ENCODE measurements at places on chromosomes 16 and 17.
A peak's percentile ranks its signal among the peaks of the same experiment; 100 is the strongest.

DNA sequence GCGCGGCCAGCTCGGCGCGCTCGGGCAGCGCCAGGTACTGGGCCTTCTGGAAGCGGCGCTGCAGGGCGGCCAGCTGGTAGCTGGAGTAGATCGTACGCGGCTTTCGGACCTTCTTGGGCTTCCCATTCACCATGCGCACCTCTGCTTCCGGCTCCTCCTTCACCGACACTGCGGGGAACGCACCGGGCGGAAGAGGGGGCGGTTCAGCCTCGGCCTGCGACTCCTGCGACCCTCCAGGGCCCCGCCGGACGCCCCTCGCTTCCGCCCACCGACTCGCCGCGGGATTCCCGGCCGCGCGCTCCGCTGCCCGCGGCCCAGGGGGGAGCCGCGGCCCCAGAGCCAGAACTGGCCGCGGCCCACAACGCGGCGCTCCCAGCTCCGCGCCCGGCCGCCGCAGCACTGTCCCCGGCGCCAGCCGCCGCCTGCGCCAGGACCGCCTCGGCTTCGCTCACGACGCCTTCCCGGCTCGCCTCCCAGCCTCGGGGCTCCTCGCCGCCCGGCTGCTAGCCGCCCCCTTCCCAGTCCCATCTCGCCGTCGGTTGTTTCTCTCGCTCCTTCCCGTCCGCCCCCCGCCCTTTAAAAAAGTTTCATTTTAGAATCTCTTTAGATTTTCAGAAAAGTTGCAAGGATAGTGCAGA lies 1.5 kb downstream of the DLX3 start:
- DNase-seq, result no peak

GRCh38 chr16:77684181-77684526 lies 38.2 kb upstream of the NUDT7 start:
- DNase-seq, result no peak

- DNase-seq, result peak; percentile 82
Observed at GRCh38 chr17:81926451-81927151, 934 bp downstream of the MAFG start.

- DNase-seq, result no peak
Observed at GRCh38 chr17:17718251-17718650, 37.0 kb downstream of the RAI1 start.

DNA sequence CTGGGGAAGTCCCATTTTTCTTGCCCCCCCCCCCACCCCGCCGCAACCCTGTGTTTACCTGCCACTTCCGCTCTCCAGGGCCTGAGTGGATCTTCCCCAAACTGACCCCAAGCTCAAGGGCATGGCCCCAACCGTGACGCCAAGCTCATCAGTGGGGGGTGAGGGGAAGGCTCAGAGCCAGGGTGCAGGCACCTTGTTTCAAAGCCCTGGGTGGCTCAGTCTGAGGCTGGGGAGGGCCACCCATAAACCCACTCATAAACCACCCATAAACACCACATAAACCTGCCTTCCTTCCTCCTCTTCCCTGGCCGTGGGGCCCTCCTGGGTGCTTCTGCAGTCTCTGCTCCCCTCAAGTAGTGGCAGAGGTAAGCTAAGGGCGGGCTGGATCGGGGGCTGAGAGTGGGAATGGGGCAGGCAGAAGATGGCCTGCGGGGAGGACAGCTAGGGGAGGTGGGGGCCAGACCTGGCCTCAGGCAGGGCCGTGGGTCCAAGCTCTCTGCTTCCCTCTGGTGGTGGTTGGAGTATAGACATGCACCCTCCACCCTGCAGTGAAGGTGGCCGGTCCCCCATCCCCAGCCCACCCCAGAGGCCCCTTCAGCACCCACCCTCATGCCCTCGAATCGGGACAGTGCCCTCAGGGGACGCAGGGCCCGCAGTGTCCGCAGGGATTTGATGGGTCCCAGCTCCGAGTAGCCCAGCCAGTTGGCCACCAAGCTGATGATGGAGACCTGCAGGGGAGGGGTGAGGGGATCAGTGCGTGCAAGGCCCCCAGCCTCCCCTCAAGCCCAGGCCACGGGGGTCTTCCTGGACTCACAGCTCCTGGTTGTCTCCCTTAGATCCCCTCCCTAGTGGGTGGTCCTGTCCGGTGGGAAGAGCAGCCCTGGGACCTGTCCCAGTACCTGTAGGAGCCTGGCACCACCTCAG lies 14.6 kb upstream of the CD79B start:
- peak; percentile 33 for DNase-seq

DNA sequence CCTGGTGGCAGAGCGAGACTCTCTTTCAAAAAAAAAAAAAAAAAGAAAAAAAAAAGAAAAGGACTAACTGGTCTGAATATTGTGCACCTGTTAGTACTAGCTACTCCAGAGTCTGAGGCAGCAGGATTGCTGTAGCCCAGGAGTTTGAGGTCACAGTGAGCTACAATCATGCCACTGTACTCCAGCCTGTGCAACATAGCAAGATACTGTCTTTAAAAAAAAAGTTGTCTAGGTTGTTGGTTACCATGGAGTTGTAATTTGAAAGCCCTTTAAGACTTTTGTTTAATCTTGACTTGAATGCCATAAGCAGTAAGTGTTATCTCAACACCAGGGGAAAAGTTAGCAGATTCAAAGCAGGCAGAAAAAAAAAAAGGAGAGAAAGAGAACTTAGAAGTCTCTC lies 10.9 kb upstream of the C16orf54 start:
- DNase-seq, result no peak

GRCh38 chr17:34305606-34306005 lies 13.6 kb upstream of the CCL8 start:
- DNase-seq, result no peak

DNA sequence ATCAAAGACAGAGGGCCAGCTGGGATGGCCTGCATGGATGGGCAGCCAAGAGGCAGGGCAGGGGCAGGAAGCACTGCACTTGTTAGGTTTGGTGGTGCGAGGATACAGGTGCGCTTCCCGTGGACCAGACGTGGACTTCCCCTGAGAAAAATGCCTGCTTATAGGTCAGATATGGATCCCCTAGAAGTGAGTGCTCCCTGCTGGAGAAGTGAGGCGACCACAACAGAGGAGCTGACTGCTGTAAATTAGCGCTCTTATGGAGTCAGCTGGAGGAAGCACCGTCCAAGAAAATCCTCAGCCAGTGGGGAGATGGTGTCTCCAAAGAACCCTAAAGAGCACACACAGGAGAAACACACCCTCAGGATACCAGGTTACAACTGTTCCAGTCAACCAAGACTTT lies 27.7 kb upstream of the CCDC182 start:
- DNase-seq, result no peak

- DNase-seq, result no peak
Observed at GRCh38 chr17:70310221-70310672, 140.9 kb downstream of the KCNJ2 start.

GRCh38 chr17:9647014-9647413 lies 1.7 kb downstream of the USP43 start:
- no peak for DNase-seq

- no peak for DNase-seq
Observed at GRCh38 chr16:15792563-15792971, 64.3 kb downstream of the MYH11 start.

DNA sequence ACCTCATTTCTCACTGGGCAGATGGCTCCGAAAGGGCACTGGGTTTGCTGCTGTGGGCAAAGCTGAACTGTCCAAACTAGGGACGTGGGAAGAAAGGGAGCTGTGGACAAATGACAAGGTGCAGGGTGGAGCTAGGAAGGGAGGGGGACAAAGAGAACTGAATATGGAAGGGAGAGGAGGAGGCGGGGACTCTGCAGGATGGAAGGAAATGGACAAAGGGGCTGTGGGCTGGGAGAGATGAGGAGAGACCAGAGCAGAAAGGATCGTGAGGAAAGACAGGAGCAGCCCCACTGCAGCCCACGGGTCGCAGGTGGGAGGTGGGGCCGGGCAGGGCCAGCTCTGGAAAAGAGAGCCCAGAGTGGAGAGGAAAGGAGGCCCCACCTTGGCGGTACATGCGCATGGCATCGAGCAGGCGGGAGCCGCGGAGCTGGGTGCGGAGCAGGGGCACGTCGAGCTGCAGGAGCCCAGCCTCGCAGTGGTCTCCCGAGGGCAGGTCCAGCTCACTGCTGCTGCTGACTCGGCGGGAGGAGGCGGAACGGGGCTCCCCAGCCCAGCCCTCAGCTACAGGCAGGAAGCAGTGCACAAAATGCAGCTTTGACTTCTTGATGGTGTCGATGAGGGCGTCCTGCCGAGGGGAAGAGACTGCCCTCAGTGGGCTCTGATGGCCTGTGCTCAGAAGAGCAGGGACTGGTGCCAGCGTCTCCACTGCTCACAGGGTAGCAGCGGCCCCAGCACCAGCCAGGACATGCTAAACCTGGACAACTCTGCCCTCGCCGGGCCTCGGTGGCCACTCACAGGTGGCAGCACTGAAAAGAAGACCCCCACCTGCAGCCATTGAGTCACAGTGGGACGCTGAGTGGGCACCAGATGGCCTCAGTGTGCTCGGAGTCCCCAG lies 66.8 kb downstream of the PIPOX start:
- DNase-seq, result no peak

DNA sequence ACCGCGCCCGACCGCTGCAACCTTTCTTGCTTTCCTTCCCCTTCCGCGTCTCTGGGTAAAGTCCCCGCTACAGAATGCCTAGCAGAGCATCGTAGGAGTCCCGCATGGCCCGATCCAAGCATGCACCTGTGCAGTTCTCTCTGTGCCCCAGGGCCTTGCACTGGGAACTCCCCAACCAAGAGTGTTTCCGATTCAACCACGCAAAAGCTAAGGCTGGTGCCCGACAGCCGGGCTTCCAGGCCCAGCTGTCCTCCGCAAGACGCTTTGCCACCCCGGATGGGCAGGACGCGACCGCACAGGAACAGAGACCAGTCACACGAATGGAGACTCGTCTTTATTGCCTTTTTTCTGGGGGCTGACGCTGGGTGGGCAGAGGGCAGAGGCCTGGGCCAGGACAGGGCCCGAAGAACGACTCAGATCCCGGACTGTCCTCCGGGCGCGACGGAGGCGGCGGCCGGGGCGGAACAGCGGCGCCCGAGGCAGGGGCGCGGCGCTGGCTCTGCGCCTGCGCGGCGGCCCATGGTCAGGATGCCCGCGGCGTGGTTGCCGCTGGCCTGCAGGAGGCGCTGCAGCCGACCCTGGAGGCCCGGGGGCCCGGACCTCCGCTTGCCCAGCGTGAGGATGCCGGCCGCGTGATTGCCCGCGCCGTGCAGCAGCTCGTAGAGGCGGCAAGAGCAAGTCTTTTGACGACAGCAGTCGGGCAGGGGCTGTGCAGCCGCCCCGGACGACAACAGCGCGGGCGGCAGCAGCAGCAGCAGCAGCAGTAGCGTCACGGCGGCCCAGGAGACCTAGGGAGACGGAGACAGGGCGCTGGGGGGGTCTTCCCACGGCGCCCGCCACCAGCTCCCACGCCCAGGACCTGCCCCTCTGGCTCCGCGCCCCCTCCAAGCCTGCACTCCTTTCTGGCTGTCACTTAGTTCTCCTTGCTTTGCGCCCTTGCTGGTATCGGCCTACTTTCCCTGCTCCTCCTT lies 1.2 kb downstream of the HCRT start:
- DNase-seq, result peak; percentile 83

DNA sequence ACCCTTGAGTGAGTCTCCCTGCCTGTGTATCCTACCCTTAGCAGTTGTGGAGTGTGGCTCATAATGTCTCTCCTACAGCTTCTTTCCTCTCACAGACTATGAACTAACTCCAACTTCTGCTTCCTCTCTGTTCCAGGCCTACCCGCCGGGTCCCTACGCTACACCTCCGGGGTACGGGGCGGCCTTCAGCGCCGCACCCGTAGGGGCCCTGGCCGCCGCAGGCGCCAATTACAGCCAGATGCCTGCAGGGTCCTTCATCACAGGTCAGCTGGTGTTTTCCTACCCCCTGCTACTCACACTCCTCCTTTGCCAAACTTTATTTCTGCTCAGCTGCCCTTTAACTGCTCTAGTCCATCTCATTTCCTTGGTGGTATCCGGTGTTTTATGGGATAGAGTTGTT lies 5.4 kb downstream of the RNF227 start:
- DNase-seq, result no peak

DNA sequence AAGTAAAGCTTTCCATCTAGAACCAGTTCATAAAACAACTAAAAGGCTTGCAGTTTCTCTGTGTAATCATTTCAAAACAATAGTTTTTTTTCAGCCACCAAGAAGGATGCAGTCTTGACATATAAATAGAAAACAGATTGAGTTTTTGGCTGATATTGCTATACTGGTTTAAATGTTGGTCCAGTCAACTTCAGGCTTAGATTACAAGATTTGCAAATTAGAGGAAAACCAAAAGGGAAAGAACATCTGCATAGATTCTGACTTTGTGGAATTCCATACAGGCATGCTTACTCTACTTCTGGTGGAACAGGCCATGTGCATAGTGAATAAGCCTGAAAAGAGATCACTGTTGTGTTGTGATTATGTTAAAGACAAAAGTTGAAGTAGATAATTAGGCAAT lies 150.3 kb downstream of the BCAS3 start:
- no peak for DNase-seq

DNA sequence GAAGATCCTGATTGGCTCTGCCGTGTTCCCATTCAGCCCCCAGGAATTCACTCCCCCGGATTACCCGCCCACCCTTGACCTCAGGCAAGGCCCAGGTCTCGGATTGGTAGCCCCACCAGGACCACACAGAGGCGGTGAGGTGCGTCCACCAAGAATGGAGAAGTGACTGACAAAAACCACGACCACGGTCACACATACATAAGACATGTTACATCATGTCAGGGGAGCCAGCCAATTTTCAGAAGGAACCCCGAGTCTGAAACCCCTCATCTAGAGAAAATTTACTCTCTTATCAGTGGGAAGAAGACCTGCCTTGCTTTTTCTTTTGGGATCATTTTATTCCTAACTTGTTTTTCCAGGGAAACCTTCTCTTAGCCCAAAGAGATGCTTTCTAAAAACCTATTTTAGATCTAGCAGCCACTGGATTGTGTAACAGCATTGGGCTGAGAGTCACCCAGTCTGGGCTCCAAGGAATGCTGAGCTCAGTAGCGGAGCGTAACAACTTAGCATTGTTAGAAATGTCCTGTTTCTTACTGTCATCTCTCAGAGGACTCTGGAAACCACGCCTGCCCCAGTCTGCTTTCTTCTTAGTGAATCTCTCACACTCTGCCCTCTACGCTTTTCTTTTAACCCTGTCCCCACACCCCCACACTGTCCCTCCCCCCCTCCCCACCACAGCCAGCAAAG lies 164.1 kb downstream of the CMIP start:
- no peak for DNase-seq

GRCh38 chr16:12433691-12434390 lies 369.8 kb downstream of the CPPED1 start:
- DNase-seq, result no peak

DNA sequence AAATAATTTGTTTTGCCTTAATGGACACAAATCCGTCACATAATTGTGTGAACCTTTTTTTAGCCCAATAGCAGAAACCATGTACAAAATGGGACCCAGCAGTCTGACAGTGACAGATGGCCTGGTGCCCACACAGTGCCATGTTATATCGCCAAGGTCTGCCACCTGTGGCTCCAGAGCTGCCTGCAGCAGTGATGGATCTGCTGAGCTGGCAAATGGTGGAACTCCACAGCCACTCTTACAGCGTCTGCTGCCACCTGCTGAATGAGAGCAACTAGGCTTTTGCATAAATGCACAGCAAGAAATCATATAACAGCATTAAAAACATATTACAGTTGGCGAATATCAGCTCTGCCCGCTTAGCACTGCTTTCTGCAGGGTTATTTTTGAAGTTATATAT lies 59.4 kb downstream of the NUP93 start:
- DNase-seq, result peak; percentile 8

- DNase-seq, result peak; percentile 12
Observed at GRCh38 chr16:81175325-81175891, 63.1 kb upstream of the BCO1 start.

- no peak for DNase-seq
Observed at GRCh38 chr16:9092978-9093344, 1.5 kb downstream of the HAPSTR1 start.

GRCh38 chr16:2739625-2740430 lies 12.6 kb upstream of the SRRM2 start:
- no peak for DNase-seq

- DNase-seq, result no peak
Observed at GRCh38 chr17:16447676-16448075, 32.3 kb downstream of the TRPV2 start.

Data from LoVo (cell line).